NCI-H1105 treated with DMSO at 0.1 percent for 48 hours (cell line): ENCODE measurements at places on chromosomes 4 and X.

- no peak for DNase-seq
Observed at GRCh38 chr4:71380788-71381187, 42.0 kb downstream of the SLC4A4 start.

- no peak for DNase-seq
Observed at GRCh38 chrX:69010339-69010738, 154.9 kb downstream of the PJA1 start.

DNA sequence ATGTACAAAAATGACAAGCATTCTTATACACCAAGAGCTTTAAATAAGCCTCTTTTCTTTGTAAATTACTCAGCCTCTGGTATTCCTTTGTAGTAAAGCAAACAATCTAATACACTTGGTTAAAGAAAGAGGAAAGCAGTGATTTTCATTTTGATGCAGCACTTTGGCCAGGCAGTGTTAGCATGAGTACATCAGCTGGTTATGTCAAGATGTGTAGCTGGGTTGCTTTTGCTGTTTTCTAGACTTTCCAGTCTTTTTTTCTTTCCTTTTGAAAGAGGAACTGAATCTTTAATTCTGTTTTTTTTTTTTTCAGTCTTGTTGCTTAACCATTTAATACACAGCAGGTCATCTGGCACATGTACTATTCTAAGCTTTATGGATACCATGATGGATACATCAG, 167.1 kb upstream of the AADAT start:
- no peak for DNase-seq

- no peak for DNase-seq
Observed at GRCh38 chrX:8191022-8191421, 20.0 kb upstream of the VCX2 start.

DNA sequence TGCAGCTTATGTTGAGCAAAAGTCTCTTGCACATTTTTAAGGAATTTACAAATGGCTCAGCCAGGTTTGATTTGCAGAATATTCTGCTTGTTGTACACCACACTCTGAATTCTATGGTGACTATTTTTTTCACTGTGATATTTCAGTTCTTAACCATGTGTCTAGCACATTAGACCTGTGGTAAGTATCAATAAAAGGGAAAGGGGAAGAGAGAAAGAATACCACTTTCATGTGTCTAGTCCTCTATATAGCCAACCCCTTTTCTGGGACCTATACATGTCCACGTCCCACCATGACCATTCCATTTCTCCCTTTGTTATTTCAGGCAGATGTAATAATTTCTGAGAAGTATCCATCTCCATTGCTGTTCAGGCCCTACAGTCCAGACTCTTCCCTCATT, 121.3 kb upstream of the PNPLA4 start:
- no peak for DNase-seq

DNA sequence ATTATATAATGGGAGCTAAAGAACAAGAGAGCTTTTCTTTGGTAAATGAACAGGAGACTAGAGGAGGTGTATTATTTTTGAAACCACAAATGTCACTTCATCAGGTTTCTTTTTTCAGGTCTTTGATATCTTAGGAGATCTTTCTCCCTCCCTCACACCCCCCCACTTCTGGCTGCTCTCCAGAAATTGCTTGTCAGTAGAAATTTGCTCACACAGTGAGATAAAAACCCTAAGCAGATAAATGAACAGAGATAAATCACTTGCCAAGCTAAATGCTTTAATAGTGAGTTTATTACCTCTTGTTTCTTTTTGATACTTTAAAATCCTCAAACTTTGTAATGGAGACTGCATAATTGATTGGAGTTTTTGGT, 421.2 kb upstream of the TENM3 start:
- DNase-seq: peak; percentile 60

DNA sequence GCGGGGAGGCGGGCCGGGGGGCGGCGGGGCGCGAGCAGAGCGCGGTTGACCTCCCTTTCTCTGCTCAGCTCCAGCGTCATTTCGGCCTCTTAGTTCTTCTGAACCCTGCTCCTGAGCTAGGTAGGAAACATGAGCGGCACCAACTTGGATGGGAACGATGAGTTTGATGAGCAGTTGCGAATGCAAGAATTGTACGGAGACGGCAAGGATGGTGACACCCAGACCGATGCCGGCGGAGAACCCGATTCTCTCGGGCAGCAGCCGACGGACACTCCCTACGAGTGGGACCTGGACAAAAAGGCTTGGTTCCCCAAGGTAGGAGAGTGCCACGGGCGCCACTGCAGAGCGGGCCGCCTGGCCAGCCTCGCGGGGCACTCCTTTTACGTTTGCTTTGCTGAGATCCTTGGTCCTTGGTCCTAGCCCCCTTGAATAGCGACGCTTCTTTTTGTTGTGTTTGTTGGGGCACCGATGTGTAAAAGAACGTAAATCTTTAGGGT, at the start of gene HTATSF1:
TSS of gene HTATSF1 (plus strand) at position 37 of the 497 bp plus-strand sequence. CDS start at position 130, 93 bp downstream.
- no peak for DNase-seq

GRCh38 chrX:97027384-97027922, 143.7 kb downstream of the RPA4 start:
- DNase-seq: peak; percentile 75

- DNase-seq: no peak
Observed at GRCh38 chr4:123593655-123594054, 197.1 kb downstream of the SPRY1 start.

DNA sequence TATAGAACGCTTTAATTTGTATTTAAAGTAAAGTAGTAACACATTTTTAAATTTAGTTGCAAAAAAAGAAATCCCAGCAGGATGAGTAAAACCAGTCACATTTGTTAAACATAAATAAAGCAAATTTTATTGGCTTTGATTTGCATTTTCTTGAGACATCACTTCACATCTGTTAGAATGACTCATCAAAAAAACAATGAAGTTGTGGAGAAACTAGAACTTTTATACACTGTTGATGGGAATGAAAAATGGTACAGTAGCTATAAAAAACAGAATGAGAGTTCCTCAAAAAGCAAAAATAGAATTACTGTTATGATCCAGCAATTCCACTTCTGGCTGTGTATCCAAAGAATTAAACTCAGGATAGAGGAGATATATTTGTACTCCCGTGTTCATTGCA, 454.0 kb upstream of the KLHL4 start:
- DNase-seq: no peak

DNA sequence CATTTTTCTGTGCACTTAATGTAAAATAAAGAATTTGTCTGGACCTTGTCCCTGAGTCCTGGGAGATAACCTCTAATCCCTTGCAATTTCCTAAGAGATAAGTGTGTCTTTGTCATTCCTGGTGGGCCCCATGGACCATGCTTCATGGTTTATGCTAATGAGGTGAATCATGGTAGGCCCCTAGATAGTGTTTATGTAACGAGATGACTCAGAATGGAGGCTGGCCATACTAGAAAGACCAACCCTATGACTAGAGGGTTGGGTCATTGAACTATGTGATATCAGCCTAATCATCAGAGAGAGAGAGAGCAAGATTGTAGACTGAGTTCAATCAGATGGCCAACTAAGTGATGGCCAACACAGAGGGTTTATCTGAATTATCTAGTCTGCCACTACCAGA, 64.2 kb upstream of the NHSL2 start:
- no peak for DNase-seq

- DNase-seq: no peak
Observed at GRCh38 chr4:61070269-61070668, 129.9 kb upstream of the ADGRL3 start.

DNA sequence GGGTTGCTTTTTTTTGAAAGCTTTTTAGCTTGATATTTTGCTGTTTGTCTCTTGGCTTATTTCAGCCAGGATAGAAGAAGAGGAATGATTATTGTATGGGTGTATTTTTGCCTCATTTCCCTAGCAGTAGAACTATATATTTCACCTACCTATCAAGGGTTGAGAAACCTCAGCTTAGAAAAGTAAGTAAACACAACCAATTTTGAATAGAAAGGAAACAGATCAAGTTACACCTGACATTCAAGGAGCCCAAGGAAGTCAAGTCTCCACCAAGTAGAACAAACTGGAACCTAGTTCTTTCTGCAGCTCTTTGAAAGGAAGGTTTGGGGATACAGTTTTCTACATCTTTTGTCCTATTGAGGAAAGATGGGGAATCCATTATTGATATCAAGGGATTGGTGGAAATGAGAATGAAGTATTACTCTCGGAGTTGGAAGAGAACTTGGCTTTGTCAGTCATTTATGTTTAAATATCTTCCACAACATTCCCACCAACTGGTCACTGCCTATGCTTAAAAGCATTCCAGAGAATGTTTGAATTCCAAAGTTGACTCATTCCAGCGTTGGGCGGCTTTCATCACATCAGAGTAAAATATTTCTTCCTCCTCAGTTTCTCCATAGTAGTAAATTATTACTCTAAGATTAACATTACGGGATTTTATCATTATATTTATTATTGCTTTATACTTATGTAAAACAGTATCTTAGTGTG, 207.8 kb upstream of the CNKSR2 start:
- DNase-seq: no peak

DNA sequence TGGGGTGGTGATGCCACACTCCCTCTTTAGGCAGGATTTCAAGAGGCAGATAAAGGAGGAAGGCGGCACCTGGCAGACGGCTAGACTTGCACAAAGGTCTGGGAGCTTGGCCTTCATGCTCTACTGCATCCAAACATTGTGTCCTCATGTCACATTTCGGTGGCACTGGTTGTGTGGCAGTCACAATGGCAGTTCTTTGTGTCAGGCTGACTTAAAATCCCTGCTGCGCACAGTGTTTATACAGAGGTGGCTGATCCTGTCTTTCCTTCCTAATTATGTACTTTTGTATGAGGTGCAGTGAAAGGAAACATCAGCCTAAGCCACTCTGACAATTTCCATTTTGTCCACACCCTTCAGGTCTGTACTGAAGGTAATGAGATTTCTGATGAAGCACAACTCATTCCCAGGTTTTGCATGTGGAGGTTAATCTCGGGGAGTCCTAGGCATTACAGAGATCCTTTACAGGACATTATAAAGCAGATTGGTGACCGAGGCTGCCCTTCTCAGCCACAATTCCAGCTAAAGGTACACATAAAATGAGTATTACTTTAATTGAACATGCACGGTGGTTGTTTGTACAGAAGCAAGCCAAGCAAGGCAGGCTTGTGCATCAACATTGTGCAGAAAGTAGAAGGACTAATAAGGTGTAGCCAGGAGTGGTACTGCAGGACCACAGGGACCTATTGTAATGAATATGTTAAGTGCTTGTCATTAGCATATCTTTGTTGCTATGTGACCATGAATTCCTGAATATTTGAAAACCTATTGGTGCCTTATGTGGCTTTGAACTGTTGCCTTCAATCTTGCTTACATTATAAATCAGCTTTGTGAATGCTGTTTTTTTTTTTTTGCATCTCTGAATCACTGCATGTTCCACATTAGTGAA, 147.6 kb downstream of the STK32B start:
- DNase-seq: no peak

DNA sequence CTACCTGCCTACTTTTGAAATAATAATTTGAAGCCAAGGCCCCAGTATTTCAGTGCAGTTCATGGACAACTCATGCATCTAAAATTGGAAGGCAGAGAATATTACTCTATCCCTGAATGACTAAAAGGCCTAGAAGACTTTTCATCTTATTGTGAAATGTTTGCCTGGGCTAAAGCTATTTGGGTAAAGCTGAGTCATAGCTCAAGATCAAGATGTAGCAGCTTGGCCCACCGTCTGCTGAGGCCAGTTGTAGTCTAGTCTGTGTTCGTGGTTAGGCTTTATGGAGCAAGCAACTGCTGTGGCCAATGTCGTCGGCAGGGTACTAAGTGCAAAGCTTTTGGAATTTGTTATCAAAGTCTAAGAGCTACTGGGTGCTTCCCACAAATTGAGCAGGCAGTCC, 929.1 kb downstream of the RAB28 start:
- no peak for DNase-seq

- DNase-seq: no peak
Observed at GRCh38 chrX:21004835-21005234, 369.4 kb upstream of the CNKSR2 start.

GRCh38 chr4:8157944-8158709, 486 bp downstream of the ABLIM2 start:
- DNase-seq: no peak

GRCh38 chrX:10821293-10821692, 200.9 kb upstream of the MID1 start:
- no peak for DNase-seq

GRCh38 chr4:5982156-5982973, 35.9 kb downstream of the C4orf50 start:
- DNase-seq: no peak

- DNase-seq: peak; percentile 46
Observed at GRCh38 chrX:107654872-107655761, 26.8 kb downstream of the PRPS1 start.

DNA sequence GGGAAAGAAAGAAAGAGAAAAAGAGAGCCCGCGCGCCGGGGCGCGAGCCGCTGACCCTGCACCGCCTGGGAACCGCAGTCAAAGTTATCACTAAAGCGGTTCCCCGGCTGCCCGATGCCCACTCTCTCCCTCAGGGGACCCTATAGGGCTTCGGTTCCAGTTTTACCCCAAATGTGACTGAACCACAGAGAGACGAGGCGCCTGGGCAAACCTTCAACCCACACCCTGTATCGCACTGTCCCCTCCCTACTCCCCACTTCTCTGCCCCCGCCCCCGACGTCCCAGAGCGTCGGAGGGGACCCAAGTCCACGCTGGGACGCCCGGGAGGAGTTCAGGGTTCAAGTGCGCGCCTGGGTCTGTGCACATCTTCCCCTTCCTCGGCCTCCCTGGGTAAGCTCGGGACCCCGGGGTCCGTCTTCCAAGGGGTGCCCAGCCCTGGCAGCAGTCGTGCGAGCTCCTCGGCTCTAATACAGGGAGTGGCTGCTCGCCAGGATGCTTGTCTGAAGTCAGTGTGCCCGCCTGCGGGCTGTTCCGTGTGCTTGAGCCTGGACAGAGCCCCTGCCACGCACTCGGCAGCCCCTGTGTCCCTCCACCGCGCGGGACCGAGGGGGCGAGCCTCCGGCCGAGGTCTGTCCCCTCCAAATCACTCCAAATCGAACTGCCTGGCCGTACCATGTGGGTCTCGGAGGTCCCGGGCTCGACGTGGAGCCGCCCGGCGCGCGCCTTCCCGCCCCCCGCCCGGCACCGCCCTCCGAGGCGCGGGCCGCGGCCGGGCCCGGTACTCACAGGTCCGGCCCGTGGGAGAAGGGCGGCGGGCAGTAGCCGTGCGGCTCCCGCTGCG, 960 bp downstream of the TRPC3 start:
- DNase-seq: peak; percentile 14

- DNase-seq: no peak
Observed at GRCh38 chr4:136025540-136025939, 1506.8 kb downstream of the PCDH18 start.

DNA sequence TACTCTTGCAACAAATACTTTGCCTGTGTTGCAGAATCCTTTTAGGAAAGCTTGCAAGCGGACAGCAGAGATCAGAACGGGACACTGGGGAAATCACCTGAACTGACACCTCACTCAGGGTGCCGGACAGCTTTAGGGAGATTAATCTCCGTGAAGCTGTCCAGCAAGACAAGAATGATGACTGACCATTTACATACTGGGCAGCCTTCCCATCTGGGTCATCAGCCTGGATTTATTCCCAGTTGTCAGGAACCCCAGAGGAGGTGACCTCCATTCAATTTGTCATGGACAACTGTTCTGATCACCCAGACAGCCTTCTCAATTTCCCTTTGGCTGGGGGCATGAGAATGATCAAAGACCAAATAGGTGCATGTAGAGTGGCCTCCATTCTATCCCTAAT, 93.0 kb upstream of the EGFL6 start:
- DNase-seq: no peak
